ENCODE measurements at places on chromosomes 5 and 9. TPM values are rescaled to one million over a fixed set of nuclear protein-coding genes. Genes with fewer than 3 reads are reported as not detected.

Gene CCL27
- not detected for total RNA-seq

Gene CDKN2A
- total RNA-seq = not detected

Gene GPR150
- total RNA-seq = not detected

DNA sequence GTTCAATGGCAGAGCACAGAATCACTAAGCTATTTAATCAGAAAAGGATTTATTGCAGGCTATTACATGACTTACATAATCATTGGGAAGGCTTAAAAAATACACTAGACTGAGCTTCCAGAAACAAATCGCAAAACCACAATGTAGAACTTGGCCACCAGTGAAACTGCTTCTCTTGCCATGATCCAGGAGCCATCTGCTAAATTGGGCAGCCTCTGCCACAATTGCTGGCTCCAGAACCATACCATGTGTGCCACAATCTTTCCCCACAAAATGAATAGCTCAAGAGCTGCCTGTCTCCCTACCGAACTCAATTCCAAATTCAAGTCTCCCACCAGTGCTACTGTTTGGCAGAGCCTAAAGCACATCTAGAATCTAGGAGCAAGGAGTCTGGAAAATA lies 9.8 kb upstream of the ERAP1 start:
- DNase-seq = peak; percentile 82

GRCh38 chr9:108654566-108654965 lies 201.2 kb downstream of the ACTL7B start:
- no peak for DNase-seq

DNA sequence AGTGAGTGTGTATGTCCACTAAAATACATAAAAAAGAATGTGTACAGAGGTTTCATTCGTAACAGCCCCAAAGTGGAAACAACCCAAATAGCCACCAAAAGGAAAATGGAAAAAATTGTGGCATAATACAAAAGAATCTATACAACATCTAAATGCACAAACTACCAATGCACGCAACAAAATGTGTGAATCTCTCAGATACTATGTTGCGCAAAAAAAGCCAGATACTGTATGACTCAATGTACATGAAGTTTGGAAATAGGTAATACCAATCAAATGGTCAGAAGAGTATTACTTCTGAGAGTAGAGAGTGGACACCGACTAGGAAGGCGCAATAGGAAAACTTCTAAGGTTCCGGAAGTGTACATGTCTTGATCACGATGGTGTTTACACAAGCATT lies 2.4 kb downstream of the XPA start:
- DNase-seq = no peak

GRCh38 chr9:73083519-73083918 lies 68.1 kb upstream of the ANXA1 start:
- DNase-seq = no peak

GRCh38 chr9:5191985-5192384 lies 6.5 kb upstream of the INSL6 start:
- no peak for DNase-seq
